Stimulated activated CD4-positive, alpha-beta T cell treated with anti-CD3 and anti-CD28 coated beads, TNF-alpha, amount 100 ng/mL, for 4 hours (primary cell): ENCODE measurements at places on chromosomes 4 and X.

- DNase-seq, result no peak
These were observed 99.4 kb upstream of the RASGEF1B start for GRCh38 chr4:81571105-81571504.

GRCh38 chrX:103311399-103311780 is 600 bp upstream of the BEX2 start:
- DNase-seq, result no peak

DNA sequence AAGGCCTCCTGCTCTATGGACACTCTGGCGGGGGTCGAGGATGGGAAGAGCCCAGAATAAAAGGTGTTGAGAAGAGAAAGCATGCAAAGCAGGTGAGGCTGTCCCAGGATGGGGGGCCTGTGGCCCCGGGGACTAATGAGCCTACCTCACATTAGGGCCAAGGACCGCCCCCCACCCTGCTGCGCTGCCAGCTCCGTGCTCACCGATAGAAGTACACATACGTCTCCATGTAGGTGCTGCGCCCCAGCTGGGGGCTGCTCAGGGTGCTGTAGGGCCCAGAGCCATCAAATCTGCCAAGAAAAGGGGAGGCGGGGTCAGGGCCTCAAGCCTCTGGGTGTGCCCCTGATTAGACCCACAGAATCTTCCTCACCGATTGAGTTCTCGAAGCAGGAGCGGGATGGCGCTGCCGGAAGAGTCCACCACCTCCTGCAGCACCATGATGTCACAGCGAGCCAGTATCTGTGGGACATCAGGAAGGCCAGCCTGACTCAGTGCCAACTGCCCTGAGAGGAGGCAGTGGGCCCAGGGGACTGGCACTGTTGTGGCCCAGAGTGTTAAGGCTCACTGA is 4.3 kb downstream of the DNASE1L1 start:
- DNase-seq, result no peak

DNA sequence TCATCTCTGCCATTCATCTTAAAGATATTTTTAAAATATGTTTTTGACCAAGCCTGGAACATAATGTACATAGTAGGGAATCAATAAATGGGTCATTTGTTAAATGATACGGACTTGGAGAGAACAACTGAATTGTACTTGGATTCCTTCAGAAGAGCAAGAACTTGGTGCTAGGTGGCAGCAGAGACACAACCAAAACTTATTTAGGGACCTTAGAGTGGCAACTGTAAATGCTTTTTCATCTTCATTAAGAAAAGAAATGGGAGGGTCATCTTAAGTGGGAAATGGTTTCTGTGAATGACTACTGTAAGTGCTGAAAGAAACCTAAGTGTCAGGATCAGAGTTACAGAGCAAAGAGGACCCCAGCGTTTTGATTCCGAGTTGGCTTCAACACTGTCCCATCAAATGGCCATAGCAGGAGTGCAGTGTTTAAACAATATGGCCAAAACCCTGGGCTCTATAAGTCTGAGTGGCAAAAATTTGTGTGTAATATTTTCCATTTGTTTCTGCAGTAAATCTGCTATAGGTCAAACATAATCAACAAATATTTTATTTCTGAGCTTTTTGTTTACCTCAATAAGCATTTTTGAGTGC is 213.6 kb downstream of the PALLD start:
- no peak for DNase-seq

GRCh38 chr4:185457136-185457535 is 14.4 kb downstream of the CCDC110 start:
- DNase-seq, result no peak

GRCh38 chrX:138082251-138082650 is 516.3 kb downstream of the ZIC3 start:
- no peak for DNase-seq
